ENCODE measurements at places on chromosomes 3 and 15. TPM values are rescaled to one million over a fixed set of nuclear protein-coding genes. Genes with fewer than 3 reads are reported as not detected.

Gene MCF2L2
- total RNA-seq = 0.16 TPM

Gene ALG1L2
- 1.00 TPM for total RNA-seq

Gene SYNPR
- not detected for total RNA-seq

Gene GALNT15
- 275 TPM for total RNA-seq

- DNase-seq = no peak
These were observed 23.4 kb downstream of the BOC start for GRCh38 chr3:113234688-113235260.

DNA sequence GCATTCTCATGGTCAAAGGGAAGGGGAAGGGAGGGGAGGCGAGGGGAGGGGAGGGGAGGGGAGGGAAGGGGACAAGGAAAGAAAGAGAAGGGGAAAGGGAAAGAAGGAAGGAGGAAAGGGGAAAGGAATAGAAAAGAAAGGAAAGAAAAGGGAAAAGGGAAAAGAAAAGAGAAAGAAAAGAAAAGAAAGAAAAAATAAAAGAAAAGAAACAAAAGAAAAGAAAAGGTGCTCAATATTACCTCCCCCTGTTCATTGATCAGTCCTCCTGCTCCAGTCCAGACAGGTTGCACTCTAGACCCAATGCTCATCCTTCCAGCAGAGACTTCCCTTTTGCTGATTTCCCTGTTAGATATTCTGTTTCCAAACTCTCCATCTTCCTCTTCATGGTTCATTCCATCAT lies 18.0 kb upstream of the OR5K3 start:
- DNase-seq = no peak

DNA sequence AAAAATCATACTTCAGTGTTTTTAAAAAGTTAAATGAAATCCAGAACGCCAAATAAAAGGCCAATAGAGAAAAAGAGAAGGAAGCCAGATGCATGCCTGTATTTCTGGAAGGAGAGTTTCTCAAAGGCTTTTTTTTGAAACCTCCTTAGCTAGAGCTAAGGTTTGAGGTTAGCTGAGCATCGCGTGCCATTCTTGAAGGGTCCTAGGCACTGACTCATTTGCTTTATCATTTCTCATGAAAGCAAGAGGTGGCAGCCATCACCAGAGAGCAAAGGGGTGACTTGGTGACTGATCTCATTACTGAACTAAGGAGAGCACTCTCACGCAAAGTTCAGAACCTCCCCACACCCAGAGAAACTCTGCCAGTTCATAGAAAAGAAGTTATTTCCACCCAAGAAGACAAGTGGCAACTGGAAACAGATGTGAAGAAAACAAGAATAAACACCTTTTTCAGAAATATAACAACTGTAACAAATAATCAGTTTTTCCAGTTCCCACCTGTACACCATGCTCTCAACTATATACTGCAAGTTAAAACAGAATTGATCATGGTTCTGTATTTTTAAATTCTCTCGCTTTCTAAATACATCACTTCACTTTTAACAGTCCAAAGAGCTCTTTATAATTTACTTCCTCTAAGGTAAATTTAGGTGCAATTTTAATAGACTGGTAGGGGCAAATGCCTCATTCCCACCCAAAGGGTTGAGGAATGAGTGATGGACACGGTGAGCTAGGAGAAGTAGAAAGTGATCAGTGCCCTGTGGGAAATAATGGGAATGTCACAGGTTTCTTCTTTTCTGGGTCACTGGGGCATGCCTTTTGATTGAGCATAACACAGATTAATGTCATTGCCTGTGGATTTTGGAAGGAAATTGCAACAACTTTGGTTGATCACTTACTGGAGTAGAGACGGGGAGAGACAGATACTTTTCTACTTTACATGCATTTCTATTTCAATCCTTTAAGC lies 24.7 kb downstream of the GPR15 start:
- DNase-seq = no peak

DNA sequence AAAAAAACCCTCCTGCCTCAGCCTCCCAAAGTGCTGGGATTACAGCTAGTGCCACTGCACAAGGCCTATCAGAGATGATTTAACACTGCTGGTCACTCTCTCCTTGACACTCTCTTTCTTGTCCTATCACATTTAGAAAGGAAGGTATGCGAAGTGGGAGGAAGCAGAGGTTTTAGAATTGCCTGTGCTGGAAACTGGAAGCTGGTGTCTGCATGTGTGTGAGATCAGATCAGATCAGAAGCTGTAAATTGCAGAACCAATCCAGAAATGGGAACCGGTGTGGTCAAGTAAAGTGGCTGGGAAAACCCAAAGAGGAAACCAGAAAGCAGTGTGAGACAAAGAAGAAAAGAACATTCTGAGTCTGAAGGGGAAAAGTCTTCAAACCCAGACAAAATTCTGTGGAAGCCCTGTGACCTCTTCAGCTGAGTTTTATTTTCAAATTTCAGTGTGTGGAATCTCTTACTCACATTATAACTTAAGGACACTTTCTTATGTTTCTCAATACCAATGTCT lies 2.8 kb downstream of the EFHB start:
- DNase-seq = no peak

Data from mesenteric fat pad (tissue), 1 donor.